Activated naive CD8-positive, alpha-beta T cell treated with anti-CD3 and anti-CD28 coated beads for 36 hours (primary cell): ENCODE measurements at places on chromosomes 7 and 10.
A peak's percentile ranks its signal among the peaks of the same experiment; 100 is the strongest.

GRCh38 chr7:104162081-104162480, 45.7 kb downstream of the ORC5 start:
- no peak for DNase-seq

GRCh38 chr7:36045326-36045725, 107.7 kb upstream of the EEPD1 start:
- DNase-seq = no peak

GRCh38 chr7:64871761-64872160, 31.3 kb upstream of the ZNF273 start:
- DNase-seq = no peak

GRCh38 chr10:18414061-18414460, 237.3 kb downstream of the NSUN6 start:
- DNase-seq = no peak

GRCh38 chr7:7785344-7785973, 67.1 kb upstream of the RPA3 start:
- DNase-seq = no peak

GRCh38 chr7:82472966-82473365, 29.4 kb upstream of the CACNA2D1 start:
- no peak for DNase-seq

- DNase-seq = no peak
Observed at GRCh38 chr10:81820418-81820817, 54.6 kb upstream of the NRG3 start.

DNA sequence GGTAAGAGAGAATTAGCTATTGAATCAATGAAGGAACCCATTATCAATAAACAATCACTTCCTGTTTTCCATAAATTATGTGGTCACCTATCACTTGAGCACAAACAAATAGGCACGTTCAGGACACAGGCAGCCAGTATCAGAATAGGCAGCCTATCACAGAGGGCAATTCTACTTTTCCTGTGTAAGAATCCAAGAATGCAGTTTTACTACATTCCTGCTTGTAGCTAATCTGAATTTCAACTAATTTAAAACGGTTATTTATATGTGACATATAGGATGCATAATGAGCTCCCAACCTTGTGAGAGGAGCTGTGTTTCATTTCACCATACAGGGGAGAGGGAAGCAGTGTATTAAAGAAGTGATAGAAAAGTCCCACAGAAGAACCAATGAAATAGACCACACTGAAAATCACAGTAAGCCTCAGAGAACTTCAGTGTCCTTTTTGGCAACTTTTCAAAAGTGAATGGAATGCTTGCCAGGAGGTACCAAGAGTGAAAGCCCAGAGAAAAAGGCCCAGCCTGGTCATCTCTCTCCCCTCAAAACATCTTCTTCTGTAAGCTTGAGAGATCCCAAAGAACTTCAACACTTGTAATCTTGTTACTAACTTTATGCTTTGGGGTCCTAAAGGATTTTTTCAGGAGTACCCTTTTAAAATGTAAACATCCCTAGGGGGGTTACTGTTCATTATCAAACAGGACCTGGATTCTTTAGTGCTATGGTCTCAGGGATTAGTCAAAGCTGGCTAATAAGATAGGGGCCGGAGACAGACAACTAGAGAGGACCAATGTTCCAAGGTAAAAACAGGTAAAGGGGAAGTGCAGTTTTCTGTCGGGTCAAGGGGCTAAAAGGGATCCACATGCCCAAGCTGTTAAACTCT, 1.3 kb downstream of the IMMP2L start:
- no peak for DNase-seq

- no peak for DNase-seq
Observed at GRCh38 chr10:75195035-75195763, 15.4 kb upstream of the VDAC2 start.

GRCh38 chr7:100428199-100428966, at the start of gene ZCWPW1:
Gene ZCWPW1, minus strand, starts transcription at chr7:100428703. Its CDS starts 8,054 bp downstream, at chr7:100420649.
- DNase-seq = peak; percentile 97

- DNase-seq = no peak
Observed at GRCh38 chr10:101052285-101052684, 9.5 kb upstream of the KAZALD1 start.

- no peak for DNase-seq
Observed at GRCh38 chr10:70551971-70552422, 50.5 kb downstream of the PRF1 start.

DNA sequence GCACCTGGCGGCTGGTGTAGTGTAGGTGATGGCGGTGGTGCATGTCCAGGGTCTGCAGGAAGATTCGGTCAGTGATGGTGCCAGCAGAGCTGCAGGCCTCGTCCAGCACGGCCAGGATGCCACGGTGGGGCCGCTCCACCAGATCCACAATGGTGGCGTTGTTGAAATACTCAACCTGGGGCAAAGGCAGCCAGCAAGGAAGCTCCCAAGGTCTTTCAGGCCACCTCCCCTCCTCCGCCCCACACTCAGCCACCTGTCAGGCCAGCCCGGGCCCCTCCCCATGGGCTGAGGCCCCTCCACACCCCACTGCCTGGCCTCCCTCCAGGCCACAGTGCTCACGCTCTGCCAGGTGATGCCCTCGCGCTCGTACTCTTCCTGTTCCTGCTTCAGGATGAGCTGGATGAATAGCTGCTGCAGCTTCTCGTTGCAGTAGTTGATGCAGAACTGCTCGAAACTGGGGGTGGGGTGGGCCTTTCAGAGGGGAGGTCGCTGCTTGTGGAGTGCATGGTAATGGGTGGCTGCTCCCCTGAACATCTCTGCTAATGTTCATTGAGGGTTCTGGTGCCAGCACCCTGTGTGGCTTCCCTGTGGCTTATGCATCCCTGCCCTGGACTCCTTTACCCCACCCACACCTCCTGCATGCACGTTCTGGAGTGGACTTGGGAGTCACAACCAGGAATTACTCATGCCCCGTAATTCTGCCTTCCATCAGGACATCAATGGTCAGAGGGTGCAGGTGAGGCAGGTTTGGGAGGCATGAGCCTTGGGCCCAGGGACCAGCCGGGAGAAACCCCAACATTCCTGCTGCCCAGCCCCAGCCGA, 8.9 kb downstream of the MYO1G start:
- DNase-seq = no peak

DNA sequence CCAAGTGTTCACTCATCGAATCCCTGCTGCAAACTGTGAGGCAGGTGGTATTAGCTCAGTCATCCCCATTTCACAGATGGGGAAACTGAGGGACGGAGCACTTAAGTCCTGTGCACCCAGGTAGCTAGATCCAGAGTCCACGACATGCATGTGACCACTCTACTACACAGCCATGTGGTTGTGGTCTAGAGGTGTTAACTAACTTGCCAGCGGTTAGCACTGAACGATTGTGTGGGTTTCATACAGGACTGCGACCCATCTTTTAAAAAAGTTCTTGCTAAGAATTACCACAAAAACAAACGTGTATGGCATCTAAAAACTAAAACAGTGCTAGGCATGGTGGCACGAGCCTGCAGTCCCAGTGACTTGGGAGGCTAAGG, 16.1 kb upstream of the ABCC2 start:
- no peak for DNase-seq

- no peak for DNase-seq
Observed at GRCh38 chr10:8302565-8302964, 248.1 kb downstream of the GATA3 start.

DNA sequence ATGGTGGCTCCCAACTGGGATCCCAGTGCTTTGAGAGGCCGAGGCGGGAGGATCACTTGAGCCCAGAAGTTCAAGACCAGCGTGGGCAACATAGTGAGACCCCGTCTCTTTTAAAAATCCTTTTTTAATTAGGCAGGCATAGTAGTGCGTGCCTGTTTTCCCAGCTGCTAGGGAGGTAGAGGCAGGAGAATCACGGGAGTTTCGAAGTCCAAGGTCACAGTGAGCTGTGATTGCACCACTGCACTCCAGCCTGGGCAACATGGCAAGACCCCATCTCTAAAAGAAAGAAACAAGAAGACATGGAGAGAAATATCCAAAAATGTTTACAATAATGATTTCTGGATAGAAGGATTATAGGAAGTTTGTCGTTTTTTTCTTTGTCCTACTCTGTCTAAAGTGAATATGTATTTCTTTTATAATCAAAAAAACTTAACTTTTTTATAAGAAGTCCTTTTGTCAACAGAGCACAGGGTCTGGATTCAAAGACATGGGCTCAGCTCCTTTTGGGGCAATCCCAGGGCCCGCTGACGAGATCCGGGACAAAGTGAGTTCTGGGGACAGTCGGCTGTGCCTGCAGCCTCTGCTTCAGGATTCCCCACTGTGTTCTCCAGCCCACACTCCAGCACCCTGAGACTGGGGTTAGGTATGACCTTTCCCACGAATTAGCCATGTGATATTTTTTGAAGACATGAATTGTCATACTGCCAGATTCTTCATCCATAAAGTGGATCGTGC, 45.6 kb downstream of the PDGFA start:
- DNase-seq = no peak

DNA sequence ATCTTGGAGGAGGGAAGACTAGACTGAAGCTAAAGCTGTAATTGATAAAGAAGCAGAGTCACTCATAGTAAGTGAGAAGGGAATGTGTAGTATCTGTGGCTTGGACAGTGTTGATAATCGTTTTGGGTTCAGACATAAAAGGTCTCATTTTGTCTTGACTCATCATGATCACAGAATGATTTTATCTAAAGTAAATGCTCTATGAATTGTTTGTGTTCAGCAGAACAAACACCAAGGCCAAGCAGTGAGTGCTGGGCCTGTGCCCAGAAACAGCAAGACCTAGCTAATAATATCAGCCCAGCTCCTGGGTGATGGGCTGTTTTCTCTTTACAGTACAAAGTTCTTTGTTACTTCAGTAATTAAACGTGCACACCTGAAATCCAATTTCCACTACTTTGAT, 26.7 kb upstream of the CD36 start:
- no peak for DNase-seq

GRCh38 chr7:155584261-155584660, 37.9 kb upstream of the CNPY1 start:
- no peak for DNase-seq

- DNase-seq = no peak
Observed at GRCh38 chr10:93222211-93222754, 148.6 kb downstream of the CYP26A1 start.
